ENCODE measurements at places on chromosomes 7 and 10.

- DNase-seq: no peak
These were observed 10.2 kb downstream of the MLXIPL start for GRCh38 chr7:73613954-73614735.

DNA sequence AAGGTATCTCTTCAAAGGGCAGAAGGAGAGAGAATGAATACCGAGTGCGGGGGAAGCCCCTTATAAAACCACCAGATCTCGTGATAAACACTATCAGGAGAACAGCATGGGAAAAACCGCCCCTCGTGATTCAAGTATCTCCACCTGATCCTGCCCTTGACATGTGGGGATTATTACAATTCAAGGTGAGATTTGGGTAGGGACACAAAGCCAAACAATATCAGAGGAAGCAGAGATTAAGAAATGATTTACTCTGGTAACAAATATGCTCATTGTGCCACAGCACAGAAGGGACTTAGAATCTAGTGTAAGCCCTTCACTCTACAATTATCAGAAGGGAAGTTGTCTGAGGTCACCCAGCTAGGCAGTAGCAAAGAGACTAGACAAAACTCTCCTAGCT is 40.1 kb upstream of the ZNRF2 start:
- no peak for DNase-seq

DNA sequence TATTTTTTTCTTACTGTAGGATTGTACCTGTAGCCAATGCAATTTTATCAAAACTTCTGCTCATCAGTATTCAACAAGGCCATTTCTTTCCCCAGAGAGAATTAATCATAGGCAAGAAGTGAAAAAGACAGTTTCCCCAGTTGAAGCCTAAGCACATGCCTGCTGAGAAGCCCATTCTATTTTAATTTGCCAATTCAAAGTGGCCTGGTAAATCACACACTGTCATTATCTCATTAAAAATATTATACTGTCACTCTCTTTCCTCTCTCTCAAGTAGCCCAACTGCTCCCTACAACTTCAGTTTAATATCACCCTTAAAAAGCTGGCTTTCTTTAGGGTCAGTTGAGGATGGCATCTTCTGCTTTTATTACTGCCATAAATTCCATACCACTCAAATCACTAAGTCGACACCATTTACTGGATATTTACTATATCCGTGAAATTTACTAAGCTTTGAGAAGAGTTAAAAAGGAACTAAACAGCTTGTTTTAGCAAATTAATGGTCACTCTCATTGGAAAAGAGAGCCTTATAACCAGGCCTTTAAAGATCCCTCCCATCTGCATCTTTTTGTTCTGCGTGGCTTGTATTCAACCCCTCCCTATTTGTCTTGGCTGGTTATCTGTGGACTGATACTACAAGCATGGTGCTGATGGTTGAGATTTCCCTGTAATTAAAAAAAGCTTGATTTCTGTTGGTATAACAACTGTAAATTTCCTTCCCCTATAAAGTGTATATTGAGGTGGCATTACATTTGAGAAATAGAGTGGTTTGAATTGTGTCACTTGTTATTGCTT is 30.6 kb downstream of the COL28A1 start:
- no peak for DNase-seq

DNA sequence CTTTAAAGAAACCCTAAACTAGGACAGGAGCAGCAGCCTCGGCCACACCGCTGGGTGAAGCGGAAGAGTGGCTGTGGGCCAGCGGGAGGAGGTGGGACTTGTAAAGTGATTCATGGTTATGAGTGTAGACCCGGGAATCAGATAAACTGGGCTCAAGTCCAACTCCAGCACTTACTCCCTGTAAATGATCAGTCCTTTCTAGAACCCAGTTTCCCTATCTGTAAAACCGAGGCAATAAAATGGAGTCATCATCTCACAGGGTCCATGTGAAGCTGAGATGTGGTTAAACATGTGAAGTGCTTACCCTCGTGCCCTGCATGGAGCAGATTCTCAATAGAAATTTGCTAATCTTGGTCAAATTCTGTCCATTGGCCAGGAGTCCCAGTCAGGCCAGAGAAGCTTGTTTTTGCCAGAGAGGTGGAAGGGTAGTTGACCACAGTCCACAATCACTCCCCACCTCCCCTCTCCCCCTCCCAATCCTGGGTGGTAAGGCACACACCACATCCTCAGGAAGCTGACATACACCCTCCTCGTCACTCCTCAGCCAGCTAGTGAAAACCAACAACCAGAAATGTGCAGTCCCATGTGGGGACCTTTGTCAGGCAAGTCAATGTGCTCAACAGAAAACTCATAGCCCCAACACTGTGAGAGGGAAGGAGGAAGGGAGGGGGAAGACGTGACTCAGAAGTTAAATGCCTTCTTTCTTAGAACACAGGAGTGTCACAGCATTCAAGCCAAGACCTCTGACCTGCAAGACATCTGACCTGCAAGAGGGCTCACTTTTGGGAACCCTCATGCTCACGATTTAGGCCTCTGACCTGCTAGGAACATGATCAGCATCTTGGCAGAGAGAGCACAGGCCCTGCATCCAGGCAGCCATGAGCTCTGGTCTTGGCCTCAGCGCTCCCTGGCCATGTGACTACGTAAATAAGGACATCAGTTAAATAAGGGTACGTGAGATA is 145.1 kb downstream of the PLXNA4 start:
- DNase-seq: peak; percentile 19

DNA sequence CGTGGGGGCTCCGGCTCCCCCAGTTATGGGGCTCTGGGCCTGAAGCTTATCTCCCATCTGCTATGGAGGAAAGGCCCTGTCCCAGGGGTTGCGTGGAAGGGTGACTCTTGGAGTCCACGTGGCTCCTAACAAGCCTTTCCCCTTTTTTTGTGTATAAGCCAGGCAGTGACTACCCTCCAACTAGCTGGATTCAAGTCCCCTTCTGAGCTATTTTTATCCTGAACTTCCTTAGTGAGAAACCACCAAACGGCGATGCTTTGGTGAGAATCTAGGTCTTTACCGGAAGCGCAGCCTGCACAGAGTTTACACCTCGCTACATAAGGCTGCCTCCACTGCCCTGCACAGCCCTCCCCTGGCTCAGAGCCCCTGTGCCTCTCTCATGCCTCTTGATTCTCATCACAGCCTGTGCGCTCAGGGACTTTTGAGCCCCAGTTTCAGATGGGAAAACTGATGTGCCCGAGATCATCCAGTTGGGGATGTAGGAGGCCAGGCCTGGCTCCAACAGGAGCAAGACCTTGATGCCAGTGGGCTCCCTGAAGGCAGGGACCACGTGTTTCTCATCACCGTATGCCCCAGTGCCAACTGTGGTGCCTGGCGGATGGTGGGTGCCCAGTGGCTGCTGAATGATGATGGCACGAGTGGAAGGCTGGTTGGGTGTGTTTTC is 102.3 kb upstream of the PPIF start:
- peak; percentile 32 for DNase-seq

DNA sequence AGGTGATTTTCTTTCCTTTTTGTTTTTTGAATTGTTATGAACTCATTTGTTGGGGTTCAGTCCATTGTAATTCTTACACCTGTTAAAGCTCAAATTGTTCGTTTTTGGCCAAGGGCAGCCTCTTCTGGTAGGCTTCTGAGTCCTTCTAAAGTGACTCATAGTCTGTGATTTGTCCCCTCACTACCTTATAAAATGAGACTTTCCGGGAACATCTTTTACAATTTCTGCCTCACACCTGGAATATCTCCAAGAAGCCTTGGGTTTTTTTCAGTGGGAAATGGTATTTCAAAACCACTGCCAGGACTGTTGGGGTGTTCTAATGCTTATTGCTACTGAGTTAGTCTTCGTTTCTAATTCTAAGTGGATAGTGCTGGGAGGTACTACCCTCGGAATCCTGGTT is 56.7 kb downstream of the BMPR1A start:
- DNase-seq: no peak

GRCh38 chr7:40211276-40212003 is 76.6 kb downstream of the SUGCT start:
- no peak for DNase-seq

- no peak for DNase-seq
These were observed 3.8 kb upstream of the NRCAM start for GRCh38 chr7:108459922-108460551.

DNA sequence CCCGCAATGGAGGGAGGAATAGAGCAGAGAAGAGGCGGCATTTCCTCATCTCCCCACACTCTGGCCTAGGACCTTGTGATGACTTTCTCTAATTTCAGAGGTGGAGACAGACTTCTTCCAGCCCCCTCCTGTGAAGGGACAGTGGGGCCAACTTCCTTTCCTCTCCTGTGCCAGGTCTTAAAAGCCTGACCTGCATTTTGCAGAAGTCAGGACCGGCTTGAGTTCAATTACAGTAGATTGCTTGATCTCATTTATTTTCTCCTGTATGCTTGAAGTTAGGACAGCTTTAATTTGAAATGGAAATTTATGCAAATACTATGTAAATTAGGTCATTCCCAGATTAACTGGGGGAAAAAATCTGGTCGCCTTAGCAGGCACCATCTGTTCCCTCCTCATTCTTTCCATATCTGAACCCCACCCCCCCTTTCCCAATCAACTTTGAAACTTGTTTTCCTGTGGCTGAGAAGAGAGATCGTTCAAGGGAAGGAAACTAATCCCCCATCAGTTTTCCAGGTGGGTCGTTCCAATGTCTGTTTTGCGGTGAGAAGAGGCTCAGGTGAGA is 57.1 kb downstream of the SYPL1 start:
- DNase-seq: no peak

- DNase-seq: no peak
These were observed 22.4 kb downstream of the USP6NL start for GRCh38 chr10:11588873-11589574.

- DNase-seq: no peak
These were observed 817 bp downstream of the SRI start for GRCh38 chr7:88218836-88219605.

DNA sequence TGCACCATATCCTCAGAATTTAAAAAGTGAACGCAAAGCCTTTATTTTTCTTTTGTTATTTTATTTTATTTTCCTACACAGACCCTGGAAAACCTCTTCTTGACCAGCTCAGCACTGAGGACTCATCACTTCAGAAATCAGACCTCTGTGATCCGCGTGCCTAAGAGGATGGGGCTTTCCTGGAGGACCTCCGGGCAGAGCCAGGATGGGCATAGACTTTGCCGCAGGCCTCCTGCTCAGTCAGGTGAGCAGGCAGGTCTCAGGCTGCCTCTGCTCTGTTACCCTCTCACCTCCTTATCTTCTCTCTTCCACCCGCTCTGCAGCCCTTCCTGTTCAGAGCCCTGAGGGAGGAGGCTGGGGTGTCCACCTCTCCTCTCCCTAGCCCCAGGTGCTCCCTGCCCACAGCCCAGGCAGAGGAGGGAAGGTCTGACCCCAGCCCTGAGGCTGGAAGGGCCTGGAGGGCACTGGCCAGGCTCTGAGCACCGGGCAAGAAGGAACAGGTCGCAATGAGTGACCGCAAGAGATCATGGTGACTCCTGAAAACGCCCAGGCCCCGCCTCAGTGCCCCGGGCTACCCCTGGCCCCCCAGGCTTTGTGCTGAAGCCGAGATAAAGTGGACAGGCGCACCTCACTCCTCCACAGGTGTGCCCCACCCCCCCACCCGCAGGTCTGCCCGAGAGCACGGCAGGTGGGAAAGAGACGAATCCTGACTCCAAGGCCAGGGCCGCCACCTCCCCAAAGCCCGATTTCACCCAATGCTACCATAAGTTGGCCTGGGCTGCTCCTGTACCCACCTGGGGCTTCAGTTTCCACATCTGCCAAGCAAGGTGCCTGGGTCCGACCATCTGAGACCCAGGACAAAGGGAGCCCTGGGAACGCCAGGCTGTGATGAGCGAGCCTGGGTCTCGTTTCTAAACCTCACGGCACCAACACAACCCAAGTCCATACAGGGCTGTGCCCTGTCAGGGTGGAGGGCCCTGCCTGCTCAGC is 2.8 kb downstream of the CALML5 start:
- no peak for DNase-seq

DNA sequence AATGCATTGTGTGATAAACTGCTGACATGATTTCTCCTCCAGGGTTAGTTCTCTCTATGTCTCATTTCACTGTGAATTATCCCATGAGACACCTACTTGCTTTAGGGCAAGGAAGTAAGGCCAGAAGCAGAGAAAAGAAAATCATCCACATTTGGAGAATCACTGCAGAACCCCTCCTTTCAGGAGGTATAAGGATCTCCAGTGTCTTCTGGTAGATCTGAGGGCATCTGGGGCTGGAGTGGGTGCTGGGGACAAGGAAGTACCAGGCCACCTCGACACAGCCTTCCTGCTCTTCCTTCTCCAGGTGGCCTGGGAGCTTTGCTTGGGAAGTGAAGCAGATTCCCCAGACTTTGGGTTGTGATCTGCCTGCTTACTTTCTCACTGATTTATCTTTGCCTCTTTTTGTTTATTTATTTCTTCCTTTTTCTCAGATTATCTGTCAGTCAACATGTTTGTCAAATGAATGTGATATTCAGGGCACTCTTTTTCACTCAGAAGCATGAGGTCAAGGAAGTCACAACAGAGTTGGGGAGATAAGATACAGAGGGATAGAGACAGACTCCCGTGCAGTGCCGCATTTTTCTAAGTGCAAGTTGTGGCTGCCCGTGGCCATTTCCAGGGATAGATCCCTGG is 12.4 kb upstream of the CAMK2G start:
- no peak for DNase-seq

DNA sequence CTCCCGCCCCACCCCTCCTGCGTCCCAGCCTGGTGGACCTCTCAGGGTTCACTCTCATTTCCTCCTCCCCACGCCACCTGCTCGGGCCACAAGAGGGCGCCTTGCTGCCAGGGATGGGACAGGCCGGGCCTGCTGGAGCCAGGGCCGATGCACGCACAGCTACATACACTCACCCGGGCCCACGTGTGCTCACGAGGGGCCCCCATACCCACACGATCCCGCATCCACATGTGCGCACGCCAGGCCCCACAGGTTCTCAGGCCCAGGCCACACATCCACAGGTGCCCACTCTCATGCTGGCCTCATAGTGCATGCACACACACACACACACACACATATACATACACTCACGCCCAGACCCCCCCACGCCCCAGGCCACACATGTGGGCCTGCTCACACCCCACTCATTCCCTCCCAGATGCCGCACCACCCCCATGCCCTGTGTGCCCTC is 68.6 kb downstream of the LHPP start:
- peak; percentile 51 for DNase-seq

DNA sequence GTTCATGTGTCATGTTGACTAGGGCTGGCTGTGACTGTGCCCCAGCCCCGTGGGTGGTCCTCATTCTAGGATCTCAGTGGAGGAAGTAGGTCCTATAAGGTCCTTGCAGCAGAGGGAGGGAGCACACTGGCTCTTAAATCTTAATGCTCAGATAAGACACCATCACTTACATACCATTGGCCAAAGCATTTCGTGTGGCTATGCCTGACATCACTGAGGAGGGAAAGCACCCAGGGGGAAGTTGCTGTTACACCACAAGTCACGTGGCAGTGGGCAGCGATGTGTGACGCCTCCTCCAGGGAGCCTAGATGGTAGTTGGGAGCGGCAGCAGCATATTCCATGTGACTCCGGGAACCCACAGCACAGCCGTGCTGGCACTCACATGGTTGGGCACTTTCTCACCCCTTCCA is 224.7 kb upstream of the SH2B2 start:
- DNase-seq: no peak

GRCh38 chr7:42694894-42695507 is 216.9 kb downstream of the C7orf25 start:
- DNase-seq: no peak

Data from KG1 (cell line).